ENCODE measurements at places on chromosomes 4 and X.

DNA sequence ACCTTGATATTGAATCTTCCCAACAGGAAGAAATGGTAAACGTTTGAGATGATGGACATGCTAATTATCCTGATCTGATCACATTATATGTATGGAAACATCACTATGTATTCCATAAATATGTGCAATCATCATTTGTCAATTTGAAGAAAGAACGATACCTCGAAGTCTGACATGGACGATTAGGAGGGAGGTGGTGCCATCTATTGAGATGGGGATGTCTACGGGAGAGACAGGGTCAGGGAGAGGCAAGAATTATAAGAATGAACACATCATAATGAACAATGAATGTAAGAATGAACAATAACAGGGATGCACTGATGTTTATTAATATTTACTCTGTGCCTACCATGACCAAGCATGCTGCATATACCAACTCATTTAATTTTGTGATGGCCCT lies 93.7 kb upstream of the SOD3 start:
- DNase-seq: no peak

GRCh38 chr4:77695774-77696173 lies 90.2 kb downstream of the CXCL13 start:
- no peak for DNase-seq

GRCh38 chr4:169179609-169180521 lies 90.9 kb downstream of the SH3RF1 start:
- no peak for DNase-seq

- DNase-seq: no peak
Observed at GRCh38 chrX:1062351-1062750, 150.1 kb downstream of the CRLF2 start.

- DNase-seq: no peak
Observed at GRCh38 chr4:100555611-100556337, 38.0 kb upstream of the EMCN start.

DNA sequence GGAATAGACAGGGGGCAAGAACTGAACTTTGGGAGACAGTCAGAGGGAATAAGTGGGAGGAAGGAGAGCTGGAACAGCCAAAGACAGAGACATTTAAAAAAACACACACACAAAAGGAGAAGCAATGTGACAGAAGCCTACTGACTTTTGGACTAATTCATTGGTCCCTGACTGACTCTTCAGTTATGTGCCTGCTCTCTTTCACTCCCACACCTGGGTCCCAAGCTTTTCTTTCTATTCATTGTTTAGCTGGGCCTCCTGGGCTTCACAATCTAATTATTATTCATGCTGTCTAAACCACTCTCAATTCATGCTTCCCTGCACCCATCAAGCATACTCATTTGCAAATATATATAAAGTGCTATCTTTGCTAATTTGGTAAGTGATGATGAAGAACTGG lies 139.2 kb upstream of the IRS4 start:
- no peak for DNase-seq

GRCh38 chrX:30309139-30309571 lies at the start of gene NR0B1:
Gene NR0B1, minus strand, starts transcription at chrX:30309390. Its CDS starts 27 bp downstream, at chrX:30309363.
- no peak for DNase-seq

- DNase-seq: no peak
Observed at GRCh38 chr4:189385579-189385978, 555.1 kb upstream of the FRG1 start.

DNA sequence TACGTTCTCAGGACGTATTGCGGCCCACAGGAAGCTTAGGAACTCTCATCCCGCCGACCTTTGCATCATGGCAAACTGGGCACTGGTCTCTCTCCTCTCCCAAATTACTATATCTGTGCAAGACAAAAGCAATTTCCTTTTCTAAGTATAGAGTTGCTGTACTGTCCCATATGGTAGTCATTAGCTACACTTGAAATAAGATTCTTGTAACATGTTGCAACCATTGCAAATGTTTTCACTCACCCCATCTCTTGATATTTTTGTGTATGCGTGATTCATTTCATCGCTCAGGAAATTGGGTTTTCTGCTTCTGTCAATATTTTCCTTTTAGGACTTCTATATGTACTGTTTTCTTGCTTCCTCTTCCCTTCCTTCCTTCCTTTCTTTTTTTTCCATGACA lies 15.7 kb downstream of the ARMCX6 start:
- no peak for DNase-seq

GRCh38 chrX:120727452-120727851 lies 97.6 kb upstream of the C1GALT1C1 start:
- DNase-seq: no peak

- DNase-seq: no peak
Observed at GRCh38 chrX:47587906-47588735, 5.9 kb downstream of the TIMP1 start.

- DNase-seq: peak; percentile 62
Observed at GRCh38 chr4:112327965-112328733, 31.0 kb downstream of the ALPK1 start.

DNA sequence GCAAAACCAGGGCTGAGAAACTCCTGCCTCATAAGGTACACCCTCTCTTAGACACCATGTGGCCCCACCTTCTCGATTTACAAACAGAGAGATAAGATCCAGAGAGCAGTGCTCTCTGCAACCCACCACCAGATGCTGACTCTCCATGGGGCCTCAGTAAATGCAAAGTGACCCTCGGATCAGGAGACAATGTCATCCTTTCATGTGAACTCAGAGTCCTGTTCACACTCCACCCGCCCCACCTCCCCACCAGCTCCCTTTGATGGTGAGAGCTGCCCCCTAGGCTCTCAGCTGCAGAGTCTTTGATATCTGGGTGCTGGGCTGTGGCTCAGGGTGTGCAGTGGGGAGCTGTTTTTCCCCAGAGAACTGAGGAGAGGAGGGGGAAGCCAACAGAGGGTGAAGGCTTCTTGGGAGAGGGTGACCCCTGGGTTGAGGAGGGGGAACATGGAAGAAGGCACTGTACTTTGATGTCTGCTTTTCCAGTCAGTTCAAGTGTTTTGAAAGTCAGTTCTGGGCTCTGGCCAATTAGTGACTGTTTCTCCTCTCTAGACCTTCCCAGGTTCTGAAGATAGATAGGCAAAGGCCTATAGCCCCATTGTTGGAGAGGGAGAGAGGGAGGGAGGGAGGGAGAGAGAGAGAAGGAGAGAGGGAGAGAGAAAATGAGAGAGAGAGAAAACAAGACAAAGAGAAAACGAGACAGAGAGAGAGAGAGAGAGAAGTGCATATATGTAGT lies 88.2 kb downstream of the SCD5 start:
- DNase-seq: no peak

GRCh38 chr4:139300431-139301112 lies 733 bp upstream of the NAA15 start:
- peak; percentile 50 for DNase-seq

GRCh38 chrX:74382613-74383012 lies 38.7 kb upstream of the SLC16A2 start:
- peak; percentile 79 for DNase-seq

DNA sequence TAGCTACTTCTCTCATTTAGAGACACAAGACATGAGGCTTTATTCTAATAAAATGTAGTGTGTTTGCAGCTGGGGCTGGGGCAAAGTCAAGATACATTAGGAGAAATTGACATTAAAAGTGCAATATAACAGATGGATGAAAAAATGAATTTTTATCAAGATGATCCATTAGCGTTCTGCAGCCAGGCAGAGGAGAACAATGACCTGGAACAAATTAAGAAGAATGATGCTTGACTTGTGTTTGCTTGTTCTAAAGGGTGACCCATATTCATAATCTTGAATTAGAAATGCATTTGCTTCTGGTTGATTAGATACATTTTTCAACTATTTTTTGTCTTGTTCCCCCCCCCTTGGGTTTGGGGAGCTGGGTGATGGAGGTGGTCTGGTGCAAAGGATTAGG lies 439.5 kb upstream of the BOD1L1 start:
- DNase-seq: no peak

- DNase-seq: no peak
Observed at GRCh38 chr4:76726176-76726575, 171.8 kb downstream of the SOWAHB start.

DNA sequence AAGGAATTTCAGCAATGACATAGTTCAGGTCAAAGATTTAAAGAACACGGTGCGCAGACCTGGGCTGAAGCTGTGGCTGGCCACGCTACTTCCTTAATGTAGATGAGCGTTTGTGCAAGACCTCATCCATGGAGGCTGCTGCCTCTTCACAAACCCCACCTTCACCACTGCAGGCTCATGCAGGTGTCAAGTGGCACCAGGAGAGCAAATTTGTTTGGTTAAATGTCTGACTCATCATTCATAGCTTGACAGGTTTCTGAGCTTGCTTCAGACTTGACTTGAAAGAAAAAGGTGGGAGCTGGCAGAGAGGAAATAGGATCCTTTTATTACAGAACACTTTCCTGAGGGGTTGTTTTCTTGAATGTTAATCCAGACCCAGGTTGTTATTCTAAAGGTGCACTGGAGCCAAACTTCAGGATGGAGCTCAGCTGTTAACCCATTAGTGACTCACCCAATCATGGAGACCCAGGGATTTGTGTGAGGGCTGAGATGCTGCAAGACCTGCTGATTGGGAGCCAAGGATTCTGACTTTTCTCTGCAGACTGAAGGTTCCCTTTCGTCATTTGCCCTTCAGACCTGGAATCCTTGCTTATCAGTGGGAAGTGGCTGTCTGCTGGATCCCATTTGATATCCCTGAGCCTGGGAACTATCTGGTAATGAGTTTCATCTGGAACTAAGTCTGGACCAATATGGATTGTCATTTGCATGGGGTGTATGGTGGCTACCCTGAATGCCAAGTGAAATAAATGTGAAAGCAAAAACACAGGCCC lies 315.3 kb downstream of the PTTG2 start:
- DNase-seq: no peak

- no peak for DNase-seq
Observed at GRCh38 chr4:152229782-152230289, 306.1 kb downstream of the FBXW7 start.

DNA sequence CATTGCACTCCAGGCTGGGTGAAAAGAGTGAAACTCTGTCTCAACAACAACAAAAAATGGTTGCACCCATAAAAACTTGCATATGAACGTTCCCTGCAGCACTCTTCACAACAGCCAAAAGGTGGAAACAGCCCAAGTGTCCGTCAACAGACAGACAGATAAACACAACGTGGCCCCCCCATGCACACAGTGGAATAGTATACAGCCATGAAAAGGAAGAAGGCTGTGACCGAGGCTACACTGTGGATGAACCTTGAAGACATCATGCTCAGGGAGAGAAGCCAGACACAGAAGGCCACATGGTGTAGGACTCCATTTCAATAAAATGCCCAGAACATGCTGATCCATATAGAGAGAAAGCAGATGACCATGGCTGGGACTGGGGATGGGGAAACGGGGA lies 33.5 kb upstream of the ASMTL start:
- DNase-seq: no peak

GRCh38 chrX:1700757-1701156 lies 85.9 kb downstream of the ASMT start:
- DNase-seq: no peak

- DNase-seq: no peak
Observed at GRCh38 chr4:69124941-69125340, 28.7 kb downstream of the UGT2B7 start.

DNA sequence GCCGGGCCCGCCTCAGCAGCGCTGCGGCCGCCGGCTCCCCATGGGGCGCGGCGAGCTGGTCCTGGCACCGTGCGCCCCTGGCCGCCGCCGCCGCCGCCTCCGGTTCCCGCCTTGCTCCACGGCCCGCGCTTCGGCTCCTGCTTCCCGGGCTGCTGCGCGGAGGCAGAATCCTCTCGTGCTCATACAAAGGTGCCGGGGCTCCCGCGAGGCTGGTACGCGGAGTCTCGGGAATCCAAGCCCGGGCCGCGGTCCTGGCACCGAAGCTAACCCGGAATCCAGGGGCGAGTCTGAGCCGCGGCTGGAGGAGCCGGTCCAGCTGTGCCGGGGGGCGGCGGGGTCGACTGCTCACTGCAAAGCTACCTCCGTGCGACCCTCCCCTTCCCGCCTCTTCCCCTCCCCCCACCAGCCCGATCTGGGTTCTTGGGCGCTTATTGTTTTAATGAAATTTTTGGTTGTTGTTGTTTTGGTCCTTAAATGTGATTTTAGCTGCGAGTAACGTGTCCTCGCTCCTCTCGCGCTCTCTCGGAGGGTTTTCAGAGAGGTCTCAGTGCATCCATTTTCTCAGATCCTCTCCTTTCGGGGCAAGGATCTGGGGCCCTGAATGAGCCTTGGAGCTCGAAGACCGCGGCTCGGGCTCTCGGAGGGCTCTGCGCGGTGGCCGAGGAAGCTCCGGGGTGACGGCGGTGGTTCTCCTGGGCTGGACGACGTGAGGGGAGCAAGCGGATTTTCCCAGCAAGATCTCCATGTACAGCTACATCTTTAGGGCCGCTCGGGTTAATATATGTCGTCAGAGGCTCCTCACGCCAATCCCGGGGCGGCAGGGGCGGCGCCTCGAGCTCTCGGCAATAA lies at the start of gene HAND2:
Gene HAND2, minus strand, starts transcription at position 753 of the 849 bp plus-strand sequence. CDS start 940 bp downstream, outside the sequence.
- no peak for DNase-seq

DNA sequence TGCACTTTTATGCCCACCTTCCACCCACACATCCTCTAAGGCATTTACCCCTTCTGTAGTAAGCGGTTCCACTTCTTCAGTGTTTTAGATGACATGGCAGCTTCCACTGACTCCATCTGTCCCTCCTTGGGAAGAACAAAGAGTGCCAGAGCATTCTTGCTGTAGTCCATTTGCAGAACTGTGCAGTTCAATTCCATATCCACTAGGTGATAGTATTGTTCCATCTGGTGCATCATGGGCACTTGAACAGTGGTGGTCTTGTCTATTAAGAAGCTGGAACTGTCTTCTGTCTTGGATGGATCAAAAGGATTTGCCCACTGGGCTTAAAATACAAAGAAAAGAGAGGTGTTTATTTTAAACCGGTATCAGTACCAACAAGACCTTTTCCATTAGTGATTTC lies 3.5 kb downstream of the SERPINA7 start:
- no peak for DNase-seq

DNA sequence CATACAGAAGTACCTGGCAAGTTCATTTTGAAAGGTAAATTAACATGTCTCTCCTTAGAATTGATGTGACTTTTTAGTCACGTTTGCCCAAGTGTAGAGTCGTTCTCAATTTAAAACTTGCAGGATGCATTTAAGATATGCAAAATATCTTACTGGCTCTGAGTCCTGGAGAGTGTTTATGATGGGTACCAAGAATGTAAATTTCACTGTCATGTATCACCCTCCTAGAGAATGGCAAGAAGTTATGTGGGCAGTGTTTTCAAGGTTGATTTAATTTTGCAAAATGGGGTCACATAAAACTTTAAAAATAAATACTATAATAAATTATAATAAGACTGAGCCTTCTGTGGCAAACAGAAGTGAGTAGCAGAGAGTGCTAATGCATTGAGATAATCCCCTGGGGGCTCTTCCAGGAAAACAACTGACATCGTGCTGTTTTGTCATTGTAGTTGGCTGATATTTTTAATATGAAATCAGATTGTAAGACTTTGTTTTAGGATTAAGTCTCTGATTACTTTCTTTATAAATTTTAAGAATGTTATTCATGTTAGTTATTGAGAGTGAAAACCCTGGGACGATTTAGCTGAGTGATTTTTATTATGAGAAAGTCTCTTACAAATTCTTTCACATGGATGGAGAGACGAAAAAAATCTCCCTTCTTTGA lies 103.0 kb downstream of the AFF1 start:
- DNase-seq: no peak

Measured in inflammatory macrophage treated with lipopolysaccharide for 4 hours (primary cell).